ENCODE measurements at places on chromosomes 16 and 17.

GRCh38 chr17:80842456-80843013 is 149.1 kb upstream of the CHMP6 start:
- no peak for DNase-seq

GRCh38 chr16:2331199-2331930 is 9.2 kb downstream of the ABCA3 start:
- DNase-seq = no peak

- no peak for DNase-seq
Observed at GRCh38 chr17:77684803-77685798, 273.4 kb upstream of the TNRC6C start.

- DNase-seq = no peak
Observed at GRCh38 chr17:32487473-32488176, 832 bp downstream of the CDK5R1 start.

- DNase-seq = no peak
Observed at GRCh38 chr16:55294931-55295342, 29.1 kb upstream of the IRX6 start.

DNA sequence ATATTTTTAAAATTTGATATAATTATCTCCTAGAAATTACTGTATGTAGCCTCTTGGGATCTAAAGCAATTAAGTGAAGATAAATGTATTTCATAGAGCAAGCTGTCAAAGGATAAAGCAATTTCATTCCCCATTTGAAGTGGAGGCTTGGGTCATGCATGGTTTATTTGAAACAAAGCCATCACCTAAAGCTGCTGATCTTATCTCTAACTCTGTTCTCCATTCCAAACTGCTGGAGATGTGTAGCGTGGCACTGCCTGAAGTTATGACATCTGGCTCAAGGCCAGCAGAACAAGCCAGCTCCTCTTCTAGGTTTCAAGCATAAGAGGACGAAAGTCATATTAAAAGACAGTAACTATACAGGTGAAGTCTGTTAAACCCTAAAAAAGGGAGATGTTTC is 83.9 kb downstream of the HIC1 start:
- no peak for DNase-seq

GRCh38 chr16:12084436-12084835 is 107.9 kb downstream of the SNX29 start:
- DNase-seq = no peak

DNA sequence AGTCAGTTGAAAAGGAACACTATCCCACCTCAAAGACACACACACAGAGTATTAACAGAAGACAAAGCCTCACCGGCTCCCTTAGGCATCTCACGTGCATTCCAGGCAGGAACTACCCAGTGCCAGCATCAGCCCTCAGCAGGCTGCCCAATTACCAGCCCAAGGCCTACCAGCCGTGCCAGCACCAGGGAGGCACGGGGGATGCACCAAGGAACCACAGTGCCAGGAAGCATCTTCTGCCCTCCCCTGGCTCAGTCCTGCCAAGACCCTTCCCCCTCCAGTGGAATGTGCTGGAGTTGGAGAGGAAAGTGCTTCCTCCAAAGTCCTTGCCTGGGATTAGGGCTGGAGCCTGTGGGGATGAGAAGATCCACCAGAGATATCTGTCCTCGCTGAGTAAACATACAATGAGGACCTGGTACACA is 11.0 kb upstream of the KRT19 start:
- DNase-seq = no peak

DNA sequence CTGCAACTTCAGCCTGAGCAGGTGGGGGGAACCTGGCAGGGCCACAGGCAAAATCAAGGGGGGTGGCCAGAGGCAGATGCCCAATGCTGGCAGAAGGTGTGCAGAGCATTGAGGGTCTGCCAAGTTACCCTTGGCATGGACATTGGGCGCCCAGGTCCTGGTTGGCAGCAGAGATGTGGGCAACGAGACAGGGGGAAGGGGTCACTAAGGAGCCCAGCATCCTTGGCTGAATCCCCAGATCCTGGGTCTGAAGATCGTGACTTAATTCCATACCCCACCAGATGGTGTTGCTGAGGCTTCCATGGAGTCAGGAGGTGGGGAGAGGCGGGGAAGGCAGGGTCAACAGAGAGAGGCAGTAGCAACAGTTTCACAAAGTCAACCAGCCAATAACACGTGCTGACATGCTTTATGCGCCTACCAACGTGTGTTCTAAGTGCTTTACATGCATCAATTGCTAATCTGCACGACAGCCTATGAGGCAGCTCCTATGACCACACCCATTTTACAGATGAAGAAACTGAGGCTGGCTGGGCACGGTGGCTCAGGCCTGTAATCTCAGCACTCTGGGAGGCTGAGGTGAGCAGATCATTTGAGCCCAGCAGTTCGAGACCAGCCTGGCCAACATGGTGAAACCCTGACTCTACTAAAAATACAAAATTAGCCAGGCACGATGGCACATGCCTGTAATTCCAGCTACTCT is 83.3 kb downstream of the GSG1L start:
- DNase-seq = no peak

DNA sequence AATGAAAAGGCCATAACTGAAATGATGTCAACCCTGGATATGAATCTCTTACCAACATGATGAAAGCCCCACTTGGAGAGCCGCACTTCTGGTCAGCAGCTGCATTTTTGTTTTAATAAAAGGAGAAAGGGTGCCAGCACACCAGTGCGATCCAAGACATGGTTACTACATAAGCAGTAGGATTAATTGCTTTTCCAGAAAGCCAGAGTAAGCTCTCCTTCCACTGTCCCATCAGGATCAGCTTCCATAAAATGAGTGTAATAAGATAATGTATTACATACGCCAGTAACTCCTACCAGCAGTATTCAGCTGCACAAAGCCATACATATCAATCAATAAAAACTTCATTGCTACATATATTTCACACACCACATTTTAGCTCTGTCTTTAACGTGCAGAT is 26.3 kb upstream of the NACA2 start:
- DNase-seq = no peak

- DNase-seq = no peak
Observed at GRCh38 chr17:58268326-58268725, 12.4 kb downstream of the MPO start.

GRCh38 chr17:33927732-33928133 is 327.4 kb upstream of the CCL2 start:
- DNase-seq = no peak
